Activated naive CD4-positive, alpha-beta T cell treated with anti-CD3 and anti-CD28 coated beads for 36 hours (primary cell): ENCODE measurements at places on chromosomes 5 and 9.

- no peak for DNase-seq
Measured at GRCh38 chr9:78325343-78325742, 28.4 kb downstream of the PSAT1 start.

- no peak for DNase-seq
Measured at GRCh38 chr9:35556776-35557175, 48.3 kb upstream of the TESK1 start.

- no peak for DNase-seq
Measured at GRCh38 chr5:126514131-126514557, 80.9 kb downstream of the ALDH7A1 start.

- DNase-seq, result no peak
Measured at GRCh38 chr5:79691007-79691406, 1.4 kb downstream of the CMYA5 start.

DNA sequence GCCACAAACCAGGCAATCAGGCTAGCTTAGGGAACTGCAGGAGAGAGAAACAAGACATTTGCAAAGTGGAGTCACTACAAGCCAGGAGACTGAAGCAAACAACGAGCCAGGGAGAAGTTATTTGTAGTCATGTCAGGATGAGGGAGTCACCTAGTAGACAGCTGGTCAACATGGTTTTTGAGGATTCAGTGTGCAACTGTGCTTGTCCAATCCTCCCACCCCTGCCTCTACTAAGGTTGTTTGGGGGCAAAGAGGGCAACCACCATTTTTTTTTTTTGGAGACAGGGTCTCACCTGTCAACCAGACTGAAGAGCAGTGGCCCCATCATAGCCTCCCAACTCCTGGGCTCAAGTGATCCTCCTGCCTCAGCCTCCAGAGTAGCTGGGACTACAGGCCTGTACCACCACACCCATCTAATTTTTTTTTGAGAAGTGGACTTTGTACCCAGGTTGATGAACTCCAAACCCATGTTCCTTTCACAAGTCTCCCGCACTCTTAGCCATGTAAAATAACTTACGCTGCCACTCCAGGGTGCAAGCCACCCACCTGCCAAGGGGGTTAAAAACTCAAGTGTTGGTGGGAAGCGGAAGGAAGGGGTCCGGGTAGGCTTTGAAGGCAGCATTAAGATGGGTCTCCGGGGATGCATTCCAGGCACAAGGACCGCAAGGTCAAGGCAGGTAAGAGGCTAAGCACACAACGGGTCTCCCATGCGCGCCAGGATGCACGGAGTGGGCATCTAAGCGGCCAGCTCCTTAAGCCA is 995 bp downstream of the RPL35 start:
- no peak for DNase-seq

GRCh38 chr9:38205279-38205678 is 136.3 kb upstream of the SHB start:
- no peak for DNase-seq

DNA sequence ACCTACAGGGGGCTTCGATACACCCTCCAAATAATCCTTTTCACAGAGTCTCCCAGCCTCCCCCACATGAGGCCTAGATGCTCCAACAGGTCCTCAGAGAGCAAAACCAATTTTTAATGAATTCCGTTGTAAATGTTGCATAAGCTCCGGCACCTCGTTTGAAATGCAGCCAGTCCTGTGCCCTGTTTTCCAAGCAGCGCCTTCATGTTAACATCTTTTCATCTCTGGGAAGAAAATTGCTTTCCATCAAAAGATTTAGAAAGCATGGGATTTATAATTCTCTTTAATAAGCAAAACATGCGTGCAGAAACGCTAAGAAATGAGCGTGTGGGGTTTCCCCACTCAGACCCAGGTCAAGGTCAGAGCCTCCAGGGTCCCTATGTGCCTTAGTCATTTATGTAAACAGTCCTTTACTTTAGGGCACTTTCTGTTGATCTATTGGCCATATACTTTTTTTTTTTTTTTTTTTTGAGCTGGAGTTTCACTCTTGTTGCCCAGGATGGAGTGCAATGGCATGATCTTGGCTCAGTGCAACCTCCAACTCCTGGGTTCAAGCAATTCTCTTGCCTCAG is 177.5 kb upstream of the S1PR3 start:
- DNase-seq, result no peak

DNA sequence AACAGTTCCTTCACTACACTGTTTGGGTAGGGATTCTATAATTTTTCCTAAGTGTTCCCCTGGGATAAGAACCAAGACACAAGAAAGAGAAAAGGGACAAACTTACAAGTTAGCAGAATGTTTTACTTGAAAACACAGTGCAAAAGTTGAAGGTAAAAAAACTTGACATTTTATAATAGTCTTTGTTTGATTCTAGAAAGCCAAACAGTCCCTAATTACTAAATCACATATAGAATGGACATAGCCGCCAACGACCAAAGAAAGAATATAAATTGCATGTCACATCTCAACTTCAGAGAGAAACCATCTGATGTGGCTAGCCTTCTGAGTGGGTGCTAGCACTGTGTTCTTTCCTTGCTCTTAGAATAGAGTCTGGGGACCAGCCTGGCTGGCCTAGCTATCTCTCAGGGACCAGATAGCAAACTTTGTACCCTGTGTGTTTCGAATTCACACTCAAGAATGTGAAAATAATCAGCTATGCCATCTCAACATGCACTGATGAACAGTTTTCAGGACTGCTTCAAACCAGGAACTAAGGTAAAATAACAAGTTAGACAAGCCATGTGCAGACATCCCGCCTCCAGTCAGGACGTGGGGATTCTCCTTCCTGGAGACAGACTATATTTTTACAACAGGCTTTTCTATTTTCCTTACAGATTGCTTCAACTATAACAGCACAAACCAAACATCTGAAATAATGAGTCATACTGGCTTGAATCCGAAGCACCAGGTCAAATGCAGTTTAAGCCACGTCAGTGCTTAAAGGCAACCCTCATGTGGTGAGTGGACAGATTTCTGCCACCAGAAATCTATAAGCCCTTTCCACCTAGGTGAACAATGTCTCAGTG is 53.7 kb downstream of the LHFPL2 start:
- no peak for DNase-seq

GRCh38 chr5:96852759-96853158 is 23.5 kb upstream of the ERAP2 start:
- no peak for DNase-seq

DNA sequence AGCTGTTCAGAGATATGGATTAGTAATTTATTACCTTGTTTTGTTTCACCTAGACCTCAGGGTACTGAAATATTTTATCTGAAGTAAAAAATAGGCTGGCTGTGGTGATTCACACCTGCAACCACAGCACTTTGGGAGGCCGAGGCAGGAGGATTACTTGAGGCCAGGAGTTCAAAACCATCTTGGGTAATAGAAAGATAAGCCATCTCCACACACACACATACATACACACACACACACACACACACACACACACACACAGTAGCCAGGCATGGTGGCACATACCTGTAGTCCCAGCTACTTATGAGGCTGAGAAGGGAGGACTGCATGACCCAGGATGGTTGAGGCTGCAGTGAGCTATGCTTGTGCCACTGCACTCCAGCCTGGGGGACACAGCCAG is 3.7 kb downstream of the ANXA2R start:
- peak; percentile 38 for DNase-seq

- no peak for DNase-seq
Measured at GRCh38 chr9:113364951-113365350, 11.8 kb downstream of the HDHD3 start.

DNA sequence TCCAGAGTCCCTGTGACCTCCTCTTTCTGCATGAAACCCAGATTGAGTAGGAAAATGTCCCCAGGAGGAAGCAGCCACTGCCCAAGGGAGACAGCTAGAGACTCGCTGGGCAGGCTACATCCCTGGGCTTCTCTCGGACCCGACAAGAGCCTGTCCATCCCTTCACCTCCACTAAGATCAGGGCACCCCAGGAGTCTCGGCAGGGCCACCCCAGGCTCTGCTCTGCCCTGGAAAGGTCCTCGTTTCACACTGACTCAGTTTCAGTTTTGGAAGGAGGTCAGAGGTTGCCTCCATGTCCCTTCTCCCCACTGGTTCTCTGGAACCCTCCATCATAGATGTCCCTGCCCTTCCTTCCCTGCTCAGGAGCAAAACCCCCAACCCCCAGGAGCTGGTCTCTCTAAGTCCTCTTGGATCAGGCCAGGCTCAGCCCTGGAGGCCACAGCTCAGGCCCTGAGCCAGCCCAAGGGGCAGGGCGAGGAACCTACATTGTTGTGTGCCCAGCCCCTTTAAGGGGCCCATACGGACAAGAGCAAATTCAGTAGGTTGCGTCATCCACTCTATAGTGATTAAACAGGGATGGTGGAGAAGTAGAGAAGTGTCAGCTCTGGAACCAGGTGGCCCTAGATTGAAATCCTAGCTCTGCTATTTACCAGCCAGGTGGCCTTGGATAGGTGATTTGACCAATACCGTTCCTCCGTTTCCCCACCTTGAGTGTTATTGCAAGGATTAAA is 37.4 kb downstream of the C9orf50 start:
- no peak for DNase-seq

- DNase-seq, result no peak
Measured at GRCh38 chr5:120367896-120368634, 96.0 kb upstream of the PRR16 start.

GRCh38 chr9:68476847-68477246 is 63.8 kb downstream of the TMEM252 start:
- no peak for DNase-seq

- DNase-seq, result no peak
Measured at GRCh38 chr5:88686726-88687125, 196.3 kb downstream of the MEF2C start.

DNA sequence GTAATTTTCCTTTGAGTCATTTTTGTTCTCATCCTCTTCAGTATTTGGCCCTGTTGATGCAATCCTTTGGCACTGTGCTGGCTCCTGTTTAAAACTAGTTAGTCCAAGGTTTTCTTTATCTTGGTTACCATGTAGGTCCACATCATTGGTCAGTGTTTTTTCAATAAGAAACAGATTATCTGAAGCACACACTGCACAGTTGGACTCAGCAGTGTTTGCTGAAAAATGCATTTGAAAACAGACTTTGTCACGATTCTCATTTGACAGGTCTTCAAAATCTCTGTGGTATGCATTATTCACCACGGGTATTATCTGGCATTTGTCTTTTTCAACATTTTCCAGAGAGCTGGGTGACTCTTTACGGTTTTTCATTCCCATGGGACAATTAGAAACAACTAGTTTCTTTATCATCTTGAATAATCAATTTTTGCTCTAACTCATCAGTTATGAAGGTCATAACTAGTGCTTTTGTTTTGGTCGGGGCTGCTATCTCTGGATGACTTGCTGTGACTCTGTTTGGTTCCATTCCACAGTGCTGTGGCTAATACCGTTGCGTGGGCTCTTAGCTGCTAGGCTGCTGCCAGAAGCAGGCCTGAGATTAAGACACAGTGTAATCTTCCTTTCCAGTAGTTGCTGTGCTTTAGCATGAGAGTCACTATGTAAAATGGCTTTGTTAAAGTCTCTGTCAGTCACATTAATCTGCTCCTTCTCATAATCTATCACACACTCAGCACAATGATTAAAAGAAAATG is 36.2 kb downstream of the NUDT12 start:
- no peak for DNase-seq

DNA sequence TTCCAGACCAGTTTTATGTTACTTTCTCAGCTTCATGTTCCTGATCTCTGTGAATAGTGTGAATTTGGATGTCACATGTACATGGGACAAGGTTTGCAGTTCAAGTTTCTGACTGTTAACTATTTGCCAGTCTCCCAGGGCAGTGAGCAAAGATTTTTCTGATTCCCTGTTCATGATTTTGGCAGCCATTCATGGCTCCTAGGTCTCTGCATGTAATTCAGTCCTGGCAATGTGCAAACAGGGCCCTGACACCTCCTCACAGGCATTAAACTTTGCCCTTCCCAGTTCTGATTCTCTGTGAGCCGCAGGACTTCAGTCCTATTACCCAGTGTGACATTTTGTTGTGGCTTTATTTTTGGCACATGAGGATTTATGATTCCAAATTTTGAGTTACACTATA is 349.7 kb downstream of the ARRDC3 start:
- DNase-seq, result no peak

DNA sequence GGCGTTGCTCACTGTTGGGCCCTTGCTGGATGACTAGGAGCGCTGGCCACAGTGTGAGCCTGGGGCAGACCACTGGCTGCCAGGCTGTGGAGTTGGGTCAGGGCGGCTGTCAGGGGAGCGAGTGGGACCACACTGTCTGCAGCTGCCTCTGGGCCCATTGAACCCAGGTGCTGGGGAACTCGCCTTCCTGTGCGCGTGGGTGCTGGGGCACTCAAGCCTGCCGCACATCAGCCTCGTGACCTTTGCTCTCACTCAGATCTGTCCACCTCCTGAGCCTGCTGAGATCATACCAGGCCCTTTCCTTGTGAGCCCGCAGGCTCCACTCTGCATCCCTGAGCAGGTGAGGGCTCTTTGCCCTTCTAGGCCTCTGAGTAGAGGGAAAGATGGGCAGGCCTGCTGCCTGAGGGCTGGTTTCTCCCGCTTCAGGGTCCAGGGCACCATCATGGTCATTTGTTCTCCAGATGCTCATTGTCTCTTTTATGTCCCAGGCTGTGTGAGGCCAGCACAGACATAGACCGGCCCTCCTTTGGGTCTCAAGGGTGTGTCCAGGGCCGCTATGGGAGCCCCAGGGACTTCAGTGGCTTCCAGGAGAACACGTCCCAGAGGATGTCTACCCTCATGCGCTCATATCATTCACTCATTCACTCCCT is 26.5 kb downstream of the WNK2 start:
- DNase-seq, result no peak

GRCh38 chr9:87748881-87749280 is 23.0 kb downstream of the CTSL start:
- no peak for DNase-seq

DNA sequence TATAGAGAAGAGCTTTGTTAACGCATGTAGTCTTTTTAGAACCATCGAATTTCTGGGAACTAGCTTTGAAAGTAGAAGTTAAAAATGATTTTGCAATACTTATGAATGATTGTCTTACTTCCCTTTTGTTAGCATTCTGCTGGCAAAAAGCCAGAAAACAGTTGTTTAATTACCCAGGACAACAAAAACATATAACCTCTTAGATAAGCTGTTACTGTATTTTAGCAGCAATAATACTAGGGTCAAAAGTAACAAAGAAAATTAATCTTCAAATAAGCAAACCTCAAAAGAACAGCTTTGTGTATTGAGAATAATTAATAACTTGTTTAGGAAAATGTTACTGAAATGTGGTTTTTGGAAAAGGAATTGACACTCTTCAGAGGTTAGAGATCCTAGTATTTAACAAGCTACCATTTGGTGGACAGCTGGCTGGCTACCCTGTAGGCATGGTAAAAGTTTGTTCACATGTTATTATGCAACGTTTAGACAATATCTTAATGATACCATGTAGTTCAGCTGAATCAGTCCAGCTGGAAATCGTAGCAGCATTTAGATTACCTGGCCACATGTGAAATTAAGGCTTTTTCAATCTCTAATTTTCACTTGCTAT is 3.8 kb downstream of the FGF10 start:
- no peak for DNase-seq

DNA sequence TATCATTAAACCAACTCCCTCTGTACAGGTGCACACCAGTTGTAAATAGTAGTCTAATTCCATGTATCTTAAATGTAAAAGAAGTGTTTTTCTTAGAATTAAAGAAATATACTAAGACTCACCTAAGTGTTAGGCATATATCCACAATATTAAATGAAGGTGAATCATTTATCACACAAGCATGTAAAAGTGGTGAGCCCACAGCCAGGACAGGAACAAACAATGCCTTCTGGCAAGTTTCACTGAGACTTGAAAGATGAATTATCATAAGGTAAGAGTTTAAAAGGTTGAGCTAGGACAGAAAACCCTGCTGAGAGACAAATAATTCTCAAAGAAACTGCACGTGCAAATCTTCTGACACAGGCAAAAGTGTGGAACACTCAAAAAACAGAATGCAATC is 832.5 kb downstream of the TAF11L14 start:
- DNase-seq, result no peak

GRCh38 chr5:150612405-150612804 is 28.1 kb upstream of the SYNPO start:
- DNase-seq, result no peak
